ENCODE measurements at places on chromosomes 4 and X. TPM values are rescaled to one million over a fixed set of nuclear protein-coding genes. Genes with fewer than 3 reads are reported as not detected.

- H3K27ac ChIP-seq = no peak overlapping the region
- no peaks in the 10 kb centered on the region for H3K36me3 ChIP-seq
- no peak overlapping the region for H3K4me3 ChIP-seq
- no peaks in the 10 kb centered on the region for H3K4me1 ChIP-seq
- DNase-seq = no peak
- no peaks in the 10 kb centered on the region for H3K27me3 ChIP-seq
These were observed 34.1 kb downstream of the ANXA3 start for GRCh38 chr4:78585633-78586032.

- no peaks in the 10 kb centered on the region for H3K36me3 ChIP-seq
- no peak overlapping the region for H3K27ac ChIP-seq
- H3K27me3 ChIP-seq = no peaks in the 10 kb centered on the region
- no peak for DNase-seq
- H3K4me1 ChIP-seq = no peaks in the 10 kb centered on the region
These were observed 328.7 kb downstream of the PCDH18 start for GRCh38 chr4:137203601-137204000.

Gene HPGD
- 1.0 TPM for total RNA-seq

Gene METAP1
- 20.1 TPM for total RNA-seq

DNA sequence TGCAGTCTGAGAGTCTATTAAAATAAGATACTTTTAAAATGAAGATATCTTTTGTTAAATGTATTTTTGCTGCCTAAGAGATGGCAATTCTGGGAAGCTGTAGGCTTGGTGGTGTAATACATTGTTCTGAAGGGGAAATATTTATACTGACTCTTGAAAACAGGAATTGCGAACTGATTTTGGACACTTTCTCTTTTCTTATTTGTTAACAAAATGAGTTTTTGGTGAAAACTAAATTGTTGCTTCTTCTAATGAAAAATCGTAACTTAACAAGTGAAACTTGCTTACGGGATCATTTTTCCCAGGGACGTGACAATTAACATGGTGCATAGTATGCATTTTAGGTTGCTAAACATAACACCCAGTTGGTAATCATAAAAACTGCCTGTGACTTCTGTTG lies 71.0 kb downstream of the RAPGEF2 start:
- peaks cover 70% of the 10 kb centered on the region for H3K4me1 ChIP-seq
- no peak overlapping the region for H3K4me3 ChIP-seq
- H3K27me3 ChIP-seq = no peaks in the 10 kb centered on the region
- DNase-seq = no peak
- no peak overlapping the region for H3K27ac ChIP-seq
- no peaks in the 10 kb centered on the region for H3K36me3 ChIP-seq

Gene EVC
- total RNA-seq = 90.9 TPM

DNA sequence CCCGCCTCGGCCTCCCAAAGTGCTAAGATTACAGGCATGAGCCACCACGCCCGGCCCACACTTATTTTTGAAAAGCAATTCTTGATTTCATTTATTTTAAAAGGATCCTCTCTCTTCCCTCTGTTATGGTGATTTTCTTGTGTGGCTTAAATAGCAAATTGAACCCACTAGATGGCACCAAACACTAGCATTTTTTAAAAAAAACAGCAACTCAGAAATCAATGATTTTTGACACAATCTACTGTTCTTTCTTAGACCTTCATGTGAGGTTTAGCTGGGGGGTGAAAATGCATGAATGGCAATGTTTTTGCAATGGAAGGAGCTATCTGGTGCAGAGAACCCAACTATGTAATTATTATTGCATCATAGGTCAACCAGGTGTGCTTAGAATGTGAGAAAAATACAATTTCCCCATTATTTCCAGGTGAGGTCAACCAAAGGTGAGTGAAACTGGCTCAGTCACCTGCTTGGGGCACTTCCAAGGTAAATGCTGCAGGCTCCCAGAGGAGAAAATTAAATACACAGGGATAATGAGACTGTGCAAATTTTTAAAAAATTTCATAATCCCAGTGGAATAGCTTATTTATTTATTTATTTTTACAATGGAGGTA lies 226.7 kb upstream of the PRKX start:
- DNase-seq = no peak
- H3K4me1 ChIP-seq = no peaks in the 10 kb centered on the region
- no peaks in the 10 kb centered on the region for H3K36me3 ChIP-seq
- no peak overlapping the region for H3K4me3 ChIP-seq
- H3K27ac ChIP-seq = no peak overlapping the region

Gene ARAF
- 61.2 TPM for total RNA-seq

DNA sequence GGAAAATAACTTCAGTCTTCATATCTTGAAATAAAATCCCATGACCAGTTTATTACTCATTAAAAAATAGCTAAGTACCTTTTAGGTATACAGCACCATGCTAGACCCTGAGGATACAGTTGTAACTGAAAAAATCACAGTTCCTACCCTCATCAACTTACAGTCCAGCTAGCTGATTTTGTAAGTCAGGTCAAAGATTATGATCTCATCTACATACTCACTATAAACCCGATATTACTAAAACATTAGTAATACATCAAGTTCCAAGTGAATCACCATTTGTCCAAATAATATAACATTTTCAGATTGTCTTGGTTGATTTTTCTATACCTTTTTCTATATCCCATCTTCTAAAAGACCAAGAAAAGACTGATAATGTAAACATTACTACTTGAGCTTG lies 333.9 kb downstream of the INPP4B start:
- DNase-seq = no peak
- no peaks in the 10 kb centered on the region for H3K36me3 ChIP-seq
- no peaks in the 10 kb centered on the region for H3K4me1 ChIP-seq
- H3K27me3 ChIP-seq = no peaks in the 10 kb centered on the region
- no peak overlapping the region for H3K27ac ChIP-seq
- H3K4me3 ChIP-seq = no peak overlapping the region

GRCh38 chr4:152651473-152652060 lies 28.2 kb downstream of the TMEM154 start:
- H3K36me3 ChIP-seq = no peaks in the 10 kb centered on the region
- H3K4me3 ChIP-seq = no peak overlapping the region
- no peaks in the 10 kb centered on the region for H3K27me3 ChIP-seq
- H3K27ac ChIP-seq = no peak overlapping the region
- no peak for DNase-seq
- no peaks in the 10 kb centered on the region for H3K4me1 ChIP-seq

DNA sequence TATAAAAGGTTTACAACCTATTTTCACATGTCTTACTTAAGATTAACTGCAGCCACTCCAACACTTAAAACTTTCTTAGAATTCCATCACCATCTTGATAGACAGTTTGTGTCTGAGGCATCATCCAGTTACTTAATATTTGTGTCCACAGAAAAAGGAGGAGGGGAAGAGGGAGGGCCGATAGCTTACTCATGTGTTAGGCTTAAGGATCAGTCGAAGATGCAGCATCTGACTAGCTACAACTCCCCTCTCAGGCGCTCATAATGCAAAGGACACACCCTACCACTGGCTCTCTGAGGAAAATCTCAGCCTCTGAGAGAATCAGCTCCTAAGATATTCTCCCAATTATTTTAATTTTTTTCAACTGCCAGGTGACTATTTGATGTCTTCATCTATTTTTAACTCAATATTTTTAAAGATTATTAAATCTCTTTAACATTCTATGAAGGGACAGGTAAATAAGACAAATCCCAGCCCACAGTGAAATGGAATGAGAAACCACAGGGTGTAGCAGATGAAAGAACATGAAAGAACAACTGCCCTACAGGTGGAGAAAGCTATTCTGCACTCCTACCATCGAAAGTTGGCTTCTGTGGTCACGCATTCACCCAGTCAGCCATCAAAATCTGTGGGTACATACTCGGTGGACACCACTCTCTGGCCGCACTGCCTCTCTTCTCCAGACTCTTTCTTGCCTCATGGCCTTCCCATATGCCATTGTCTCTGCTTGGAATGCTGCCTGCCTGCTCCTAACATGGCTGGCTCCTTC lies 48.0 kb downstream of the ARAP2 start:
- DNase-seq = no peak
- H3K27ac ChIP-seq = no peak overlapping the region
- no peaks in the 10 kb centered on the region for H3K27me3 ChIP-seq
- H3K36me3 ChIP-seq = peaks cover 18% of the 10 kb centered on the region

Gene HTN3
- total RNA-seq = not detected

DNA sequence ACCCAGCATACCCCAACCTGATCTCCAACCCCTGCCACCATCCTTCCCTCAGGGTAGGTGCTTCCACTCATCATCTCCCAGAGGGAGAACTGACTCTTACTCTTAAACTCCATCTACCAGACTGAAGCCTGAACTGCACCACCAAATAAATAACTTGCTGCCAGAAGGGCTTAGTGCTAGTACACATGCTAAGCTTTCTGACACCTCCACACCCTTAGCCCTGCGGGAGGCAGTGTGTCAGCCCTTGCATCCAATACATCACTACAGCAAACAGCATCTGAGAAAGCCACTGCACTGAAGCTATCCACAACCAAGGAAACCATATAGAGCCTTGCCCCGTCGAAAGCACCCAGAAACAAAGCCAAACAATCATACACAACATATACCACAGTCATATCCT lies 68.6 kb upstream of the MCF2 start:
- no peak for DNase-seq
- no peaks in the 10 kb centered on the region for H3K4me1 ChIP-seq
- H3K36me3 ChIP-seq = no peaks in the 10 kb centered on the region
- no peak overlapping the region for H3K27ac ChIP-seq

DNA sequence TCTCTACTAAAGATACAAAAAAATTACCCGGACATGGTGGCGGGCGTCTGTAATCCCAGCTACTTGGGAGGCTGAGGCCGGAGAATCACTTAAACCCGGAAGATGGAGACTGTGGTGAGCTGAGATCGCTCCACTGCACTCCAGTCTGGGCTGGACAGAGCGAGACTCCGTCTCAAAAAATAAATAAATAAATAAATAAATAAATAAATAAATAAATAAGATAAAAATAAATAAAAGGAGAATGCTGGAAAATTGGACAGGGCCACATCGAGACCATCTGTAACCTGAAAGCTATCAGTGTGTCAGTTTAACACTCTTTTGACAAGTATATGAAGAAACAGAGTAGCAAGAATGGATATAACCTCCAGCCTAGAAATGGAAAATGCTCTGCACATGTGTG lies 15.7 kb upstream of the FAT1 start:
- H3K27me3 ChIP-seq = no peaks in the 10 kb centered on the region
- no peaks in the 10 kb centered on the region for H3K4me1 ChIP-seq
- DNase-seq = no peak
- no peaks in the 10 kb centered on the region for H3K36me3 ChIP-seq

DNA sequence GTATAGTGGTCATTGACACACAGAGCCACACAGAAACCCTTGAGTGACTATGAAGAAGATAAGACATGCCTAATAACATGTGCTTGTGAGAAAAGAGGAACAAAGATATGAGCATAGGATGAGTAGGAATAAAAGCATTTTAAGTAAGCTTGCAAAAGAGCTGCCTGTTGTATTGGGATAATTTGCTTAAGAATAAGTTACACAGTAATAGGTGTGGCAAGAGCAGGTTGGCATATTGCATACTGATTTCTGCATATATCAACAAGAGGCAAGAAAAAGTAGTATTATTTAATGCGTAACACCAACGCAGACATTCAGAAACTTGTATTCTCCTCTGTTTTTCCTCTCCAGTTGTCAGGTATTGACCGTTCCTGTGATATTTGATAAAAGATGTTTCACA lies 111.5 kb upstream of the UGT8 start:
- H3K36me3 ChIP-seq = no peaks in the 10 kb centered on the region
- no peaks in the 10 kb centered on the region for H3K4me1 ChIP-seq
- H3K27me3 ChIP-seq = no peaks in the 10 kb centered on the region

Gene PNMA6A
- total RNA-seq = 1.8 TPM

Gene SOX3
- total RNA-seq = not detected

- no peak for DNase-seq
- no peak overlapping the region for H3K27ac ChIP-seq
- peaks cover 33% of the 10 kb centered on the region for H3K4me1 ChIP-seq
- no peaks in the 10 kb centered on the region for H3K36me3 ChIP-seq
These were observed 128.7 kb downstream of the GASK1B start for GRCh38 chr4:158043971-158044618.

Gene FAM114A1
- total RNA-seq = 70.4 TPM

DNA sequence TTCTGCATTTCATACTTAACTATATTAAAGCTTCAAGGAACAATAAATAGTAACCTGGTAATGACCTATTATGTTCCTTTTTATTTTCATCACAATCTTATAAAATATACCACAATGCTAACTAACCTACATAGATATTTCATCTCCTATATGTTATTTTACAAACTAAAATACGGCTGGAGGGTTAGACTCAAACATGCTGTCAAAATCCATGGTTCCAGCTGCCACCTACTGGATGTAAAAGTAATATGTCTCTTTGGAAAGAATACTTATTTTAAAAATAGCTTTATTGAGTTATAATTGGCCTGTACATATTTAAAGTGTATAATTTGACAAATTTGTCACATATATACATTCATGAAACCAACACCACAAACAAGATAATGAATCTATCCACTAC lies 15.0 kb downstream of the RGN start:
- H3K4me1 ChIP-seq = no peaks in the 10 kb centered on the region
- no peak overlapping the region for H3K27ac ChIP-seq
- H3K4me3 ChIP-seq = no peak overlapping the region
- peaks cover 5% of the 10 kb centered on the region for H3K27me3 ChIP-seq
- H3K36me3 ChIP-seq = no peaks in the 10 kb centered on the region

- no peak for DNase-seq
- H3K27ac ChIP-seq = no peak overlapping the region
- no peaks in the 10 kb centered on the region for H3K36me3 ChIP-seq
These were observed 120.8 kb upstream of the MAGEA10 start for GRCh38 chrX:152259150-152259549.

Gene ACSL1
- 184 TPM for total RNA-seq

DNA sequence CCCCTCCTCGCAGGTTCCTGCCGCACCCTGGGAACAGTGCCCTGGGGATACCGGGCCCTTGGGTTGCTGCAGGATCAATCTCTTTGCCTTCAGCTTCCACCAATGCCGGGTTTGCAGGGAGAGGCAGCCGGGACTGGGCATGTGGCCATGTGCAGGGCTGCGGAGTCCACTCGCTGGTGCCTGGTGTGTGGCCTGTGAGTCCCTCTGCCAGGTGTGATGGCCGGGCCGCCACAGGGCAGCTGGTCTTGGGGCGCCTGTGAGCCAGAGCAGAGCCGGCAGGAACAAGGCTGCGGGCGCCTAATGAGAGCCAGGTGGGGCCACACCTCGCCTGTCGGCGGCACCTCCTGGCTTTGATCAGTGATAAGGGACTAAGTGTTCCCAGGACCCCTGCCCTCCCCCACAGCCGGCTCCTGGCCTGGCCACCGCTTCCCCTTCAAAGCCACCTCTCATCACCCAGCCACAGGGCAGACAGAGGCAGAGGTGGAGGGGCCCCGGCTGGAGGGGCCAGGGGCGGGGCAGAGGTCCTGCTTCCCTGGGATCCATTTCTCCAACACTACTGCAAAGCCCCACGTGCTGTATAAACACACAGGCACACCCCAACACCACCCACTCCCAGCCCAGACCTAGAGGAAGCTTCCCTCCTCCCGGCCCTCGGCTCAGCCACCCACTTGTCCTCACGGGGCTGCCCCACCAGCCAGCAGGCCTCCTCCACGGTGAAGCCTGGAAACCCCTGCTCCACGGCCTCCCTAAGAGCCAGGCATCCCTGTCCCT lies 132.7 kb downstream of the CPZ start:
- no peak overlapping the region for H3K4me3 ChIP-seq
- no peaks in the 10 kb centered on the region for H3K36me3 ChIP-seq
- H3K4me1 ChIP-seq = no peaks in the 10 kb centered on the region
- no peak for DNase-seq
- H3K27me3 ChIP-seq = peaks cover 10% of the 10 kb centered on the region
